ENCODE measurements at places on chromosomes 12 and 14. TPM values are rescaled to one million over a fixed set of nuclear protein-coding genes. Genes with fewer than 3 reads are reported as not detected.
A peak's percentile ranks its signal among the peaks of the same experiment; 100 is the strongest.

DNA sequence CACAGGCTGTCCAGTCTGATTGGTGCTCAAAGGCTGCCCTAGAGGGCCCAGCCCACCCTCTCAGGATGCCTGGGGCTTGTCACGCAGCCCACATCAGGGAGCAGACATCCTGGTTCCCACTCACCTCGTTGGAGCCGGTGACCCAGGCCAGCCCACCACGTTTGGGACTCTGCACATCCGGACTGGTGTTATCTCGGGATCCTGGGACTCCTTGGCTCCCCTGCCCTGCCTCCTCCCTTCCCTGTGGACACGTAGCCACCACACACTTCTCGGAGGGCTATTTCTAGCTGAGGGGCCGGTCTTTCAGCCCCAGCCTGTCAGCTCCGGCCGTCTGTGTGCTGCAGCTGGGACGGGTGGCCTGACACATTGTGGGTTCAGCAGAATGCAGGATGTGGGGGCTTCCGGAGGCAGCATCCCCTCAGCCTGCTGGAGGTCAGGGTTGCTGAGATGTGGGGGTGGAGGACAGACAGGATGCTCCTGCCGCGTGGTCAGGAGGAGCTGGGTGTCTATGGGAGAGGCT lies 12.8 kb upstream of the FGF23 start:
- DNase-seq, result no peak

- DNase-seq, result peak; percentile 70
Measured at GRCh38 chr12:84874125-84874824, 38.3 kb downstream of the SLC6A15 start.

- DNase-seq, result no peak
Measured at GRCh38 chr14:39768589-39768988, 336.4 kb upstream of the FBXO33 start.

GRCh38 chr12:106417926-106418910 lies 60.7 kb downstream of the POLR3B start:
- no peak for DNase-seq

GRCh38 chr14:79098324-79098723 lies 928.2 kb downstream of the NRXN3 start:
- DNase-seq, result no peak

The PCED1B gene
- not detected for total RNA-seq

DNA sequence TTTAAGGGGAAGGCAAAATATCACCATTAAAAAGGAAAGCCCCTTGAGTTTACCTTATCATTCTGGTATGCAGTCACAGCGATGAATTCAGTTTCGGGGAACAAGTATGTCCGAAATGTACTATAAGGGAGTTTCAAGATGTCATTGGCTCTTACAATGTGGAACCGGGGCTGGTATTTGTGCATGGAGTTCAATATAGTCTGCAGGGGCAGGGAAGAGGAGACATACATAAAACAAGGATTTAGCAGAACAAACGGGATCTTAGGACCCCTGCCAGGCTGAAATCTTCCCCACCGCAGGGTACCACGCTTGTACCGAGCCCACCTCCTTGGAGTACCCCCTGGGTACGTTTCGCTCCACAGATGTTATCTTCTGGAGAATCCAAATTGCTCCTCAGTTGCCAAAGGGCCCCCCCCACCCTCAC lies 4.5 kb downstream of the TBX3 start:
- no peak for DNase-seq

The TSPAN11 gene
- 6.5 TPM for total RNA-seq

GRCh38 chr12:4933411-4933810 lies 23.7 kb downstream of the KCNA1 start:
- DNase-seq, result no peak

The HPD gene
- total RNA-seq, result not detected

The LYSET gene
- total RNA-seq, result 18.5 TPM

DNA sequence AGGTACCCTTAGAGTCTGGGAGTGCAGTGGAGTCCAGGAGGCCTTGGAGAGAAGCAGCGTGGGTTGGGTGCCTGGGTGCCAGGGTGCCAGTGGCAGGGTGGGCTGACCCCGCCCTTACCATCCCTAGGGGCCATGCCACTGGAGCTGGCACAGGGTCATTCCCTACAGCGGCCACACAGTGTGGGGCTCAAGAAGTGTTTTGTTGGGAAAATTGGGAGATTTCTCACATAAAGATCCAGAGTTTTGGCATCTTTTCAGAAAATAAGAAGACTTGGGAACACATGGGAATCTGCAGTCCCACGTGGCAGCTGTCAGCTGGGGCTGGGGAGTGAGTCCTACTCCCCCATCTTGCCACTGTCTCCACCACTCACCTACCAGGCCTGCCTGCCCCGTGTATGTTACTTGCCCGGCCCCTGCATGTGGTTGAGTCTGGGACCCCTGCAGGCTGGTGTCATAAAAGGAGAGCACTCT lies 4.2 kb downstream of the VASH1 start:
- DNase-seq, result no peak

The BHLHE41 gene
- 4.1 TPM for total RNA-seq

DNA sequence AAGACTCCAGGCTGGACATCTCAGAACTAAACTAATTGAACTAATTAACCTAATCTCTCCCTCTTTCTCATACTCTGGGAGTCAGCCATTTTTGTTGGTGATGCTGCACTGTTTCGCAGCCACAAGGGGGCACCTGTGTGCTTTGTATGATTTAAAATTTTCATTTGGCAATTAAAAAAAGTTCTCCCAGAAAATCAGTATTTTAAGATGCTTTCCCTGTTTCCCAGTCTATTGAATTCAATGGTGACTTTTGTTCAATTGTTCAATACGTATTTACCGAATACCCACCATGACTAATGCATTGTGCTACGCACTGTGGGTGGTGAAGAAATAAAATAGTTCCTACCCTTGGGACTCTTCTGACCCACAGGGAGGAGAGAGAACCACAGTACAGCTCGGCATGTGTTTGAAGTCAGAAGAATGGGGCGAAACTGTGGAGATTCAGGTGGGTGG lies 63.7 kb downstream of the ZNF664 start:
- DNase-seq, result peak; percentile 93

The MYF6 gene
- not detected for total RNA-seq

GRCh38 chr12:122030424-122031035 lies 8.8 kb downstream of the BCL7A start:
- no peak for DNase-seq

The POTEG gene
- total RNA-seq, result not detected

DNA sequence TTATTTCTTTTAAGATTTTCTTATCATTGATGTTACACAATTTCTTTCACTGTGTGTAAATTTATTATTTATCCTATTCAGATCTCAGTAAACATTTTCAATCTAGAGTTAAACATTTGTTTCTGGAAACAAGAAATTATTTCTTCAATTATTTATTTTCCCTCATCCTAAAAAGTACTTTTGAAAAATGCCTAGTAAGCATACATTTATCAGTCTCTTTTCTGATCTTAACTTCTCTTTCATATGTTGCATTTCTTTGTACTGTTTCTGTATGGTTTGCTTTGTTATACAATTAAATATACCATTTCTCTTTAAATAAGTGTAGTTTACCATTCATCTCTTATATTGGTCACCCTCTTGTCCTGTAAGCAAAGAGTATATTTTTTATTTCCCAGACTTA lies 263.2 kb downstream of the C12orf50 start:
- no peak for DNase-seq

- no peak for DNase-seq
Measured at GRCh38 chr12:127278351-127278750, 988.6 kb upstream of the TMEM132C start.

DNA sequence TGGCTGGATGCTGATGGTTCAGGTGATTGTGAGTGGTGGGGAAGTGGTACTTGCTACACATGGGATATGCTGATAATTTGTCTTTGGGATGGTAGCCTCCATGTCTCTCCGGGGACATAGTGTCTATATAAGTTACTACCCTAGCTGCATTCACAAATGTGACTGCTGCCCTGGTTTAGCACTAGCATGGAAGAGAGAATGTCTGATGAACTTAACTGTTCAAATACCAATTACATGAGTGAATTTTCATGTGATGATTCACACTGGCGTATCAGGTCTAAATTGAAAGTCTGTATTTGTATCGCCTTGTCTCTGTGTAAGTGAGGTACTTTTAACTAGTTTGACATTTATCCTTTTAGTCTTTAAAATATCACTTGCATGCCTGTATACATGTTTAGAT lies 34.4 kb downstream of the ATF7IP start:
- DNase-seq, result no peak

The C12orf54 gene
- 0.23 TPM for total RNA-seq
